ENCODE measurements at places on chromosomes 7 and 10.

DNA sequence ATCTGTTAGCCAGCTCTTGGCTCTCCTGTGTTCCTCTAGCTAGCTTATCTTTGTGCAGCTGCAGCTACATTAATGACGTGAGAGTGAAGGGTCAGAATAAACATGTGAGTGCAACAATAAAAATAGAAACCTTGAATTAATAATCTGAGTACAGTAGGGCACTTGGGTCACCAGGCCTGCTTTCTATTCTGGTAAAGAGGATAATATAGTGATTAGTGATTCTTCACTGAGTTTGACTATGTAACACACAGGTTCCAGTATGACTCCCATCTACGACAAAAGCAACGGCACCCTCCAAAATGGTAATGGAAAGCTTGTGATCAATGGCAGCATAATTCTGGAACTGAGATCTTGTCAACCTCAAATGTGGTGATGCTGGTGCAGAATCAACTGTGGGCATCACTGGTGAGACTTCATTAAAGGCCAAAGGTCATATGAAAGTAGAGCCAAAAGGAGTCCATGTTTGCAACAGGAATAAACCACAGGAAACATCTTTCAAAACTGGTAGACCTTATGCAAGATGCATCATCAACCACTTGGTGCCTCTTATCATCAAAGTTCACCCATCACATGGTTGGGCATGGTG, 77.6 kb downstream of the NRBF2 start:
- DNase-seq = no peak

GRCh38 chr10:94397549-94398370, 4.6 kb upstream of the TBC1D12 start:
- DNase-seq = no peak

DNA sequence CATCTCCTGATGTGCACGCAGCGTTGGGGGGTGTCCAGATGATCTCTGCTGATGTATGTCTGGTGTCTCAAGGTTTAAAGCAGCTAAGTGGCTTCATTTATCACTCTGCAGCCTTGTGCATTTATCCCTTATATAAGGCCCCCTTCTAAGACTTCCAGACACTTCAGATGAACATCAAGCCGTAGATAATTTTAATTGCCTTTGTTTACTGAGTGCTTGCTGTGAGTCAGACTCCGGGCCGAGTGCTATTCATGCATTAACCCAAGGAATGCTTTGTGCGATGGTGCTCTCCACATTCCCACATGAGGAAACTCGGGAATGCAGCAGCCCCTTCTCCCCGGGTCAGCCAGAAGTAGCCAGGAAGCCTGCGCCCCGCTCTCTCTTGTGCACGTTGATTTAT, 328.6 kb upstream of the COBL start:
- no peak for DNase-seq

DNA sequence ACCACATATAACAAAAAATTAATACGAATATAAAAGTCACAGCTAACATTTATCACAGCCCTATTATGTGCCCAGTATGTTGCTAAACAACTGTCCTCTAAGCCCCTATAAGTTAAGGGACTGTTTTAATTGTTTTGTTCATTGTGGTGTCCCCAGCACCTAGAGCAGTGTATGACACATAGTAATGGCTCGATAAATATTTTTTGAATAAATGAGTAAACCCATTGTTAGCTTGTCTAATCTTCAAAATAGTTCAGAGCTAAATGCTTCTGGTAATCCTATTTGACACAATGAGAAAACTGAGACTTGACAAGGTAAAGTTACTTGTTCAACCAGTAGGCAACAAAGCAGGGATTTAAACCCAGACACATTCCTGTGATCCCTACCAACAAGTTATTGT, 78.4 kb upstream of the NEUROD6 start:
- no peak for DNase-seq

DNA sequence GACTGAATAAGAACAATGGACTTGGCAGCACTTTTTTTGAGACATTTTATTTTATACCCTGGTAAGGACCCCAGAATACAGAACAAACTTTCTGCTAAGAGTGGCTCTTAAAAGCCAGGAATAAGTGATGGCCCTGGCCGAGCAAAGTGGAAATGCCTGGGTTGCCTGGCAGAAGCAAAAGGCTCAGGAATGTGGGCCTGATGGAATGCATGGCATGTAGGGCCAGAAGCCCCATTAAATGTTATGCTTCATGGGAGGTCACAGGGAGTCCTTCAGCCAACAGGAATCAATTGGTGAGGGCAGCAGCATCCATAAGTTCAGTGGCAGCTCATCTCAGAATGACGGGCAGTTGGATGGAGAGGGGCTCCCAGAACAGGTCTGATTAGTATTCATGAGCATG, 301.5 kb upstream of the CACNA2D1 start:
- DNase-seq = no peak

- DNase-seq = no peak
Observed at GRCh38 chr7:155203059-155203881, 94.4 kb upstream of the INSIG1 start.

- no peak for DNase-seq
Observed at GRCh38 chr7:76086070-76086469, 38.2 kb downstream of the MDH2 start.

GRCh38 chr10:129880191-129880870, 83.7 kb downstream of the EBF3 start:
- no peak for DNase-seq

GRCh38 chr7:92682330-92682729, 92.1 kb upstream of the FAM133B start:
- DNase-seq = no peak

GRCh38 chr10:106559442-106559841, 605.1 kb downstream of the SORCS1 start:
- DNase-seq = no peak

- no peak for DNase-seq
Observed at GRCh38 chr7:158497627-158498026, 90.0 kb downstream of the PTPRN2 start.

- no peak for DNase-seq
Observed at GRCh38 chr7:77958436-77958835, 159.9 kb downstream of the PHTF2 start.

DNA sequence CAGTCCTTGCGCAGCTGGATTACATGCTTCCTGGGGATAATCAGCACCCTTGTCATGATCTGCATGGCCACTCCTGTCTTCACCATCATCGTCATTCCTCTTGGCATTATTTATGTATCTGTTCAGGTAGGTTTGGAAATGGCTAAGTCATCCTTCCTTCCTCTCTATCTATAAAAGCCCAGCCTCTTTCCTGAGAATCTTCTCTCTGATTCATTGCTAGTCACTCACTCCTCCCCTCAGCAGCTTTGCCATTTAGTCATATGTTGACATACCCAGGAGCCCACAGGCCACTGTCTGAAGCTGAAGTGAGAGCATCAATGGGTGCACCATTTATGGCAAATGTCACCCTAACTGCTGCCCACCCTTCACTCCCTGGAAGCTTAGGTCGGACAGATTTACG, 52.0 kb downstream of the ABCC2 start:
- no peak for DNase-seq

DNA sequence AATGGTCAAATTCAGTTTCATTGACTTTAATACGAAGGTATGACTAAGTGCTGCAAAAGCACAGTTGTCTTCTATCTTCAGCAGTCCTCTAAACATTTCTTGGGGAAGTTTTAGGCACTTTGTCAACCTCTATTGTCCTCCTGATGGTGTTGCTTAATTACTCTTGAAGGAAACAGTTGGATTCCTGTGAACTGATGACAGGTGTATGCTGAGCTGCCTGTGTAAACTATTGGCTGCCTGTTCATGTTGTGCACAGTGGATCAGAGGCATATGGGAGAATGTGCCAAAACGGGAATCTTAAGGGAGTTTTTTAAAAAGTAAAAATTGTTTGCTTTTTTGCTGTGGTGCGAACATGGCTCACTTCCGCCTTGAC, 221.0 kb downstream of the AUTS2 start:
- DNase-seq = no peak

DNA sequence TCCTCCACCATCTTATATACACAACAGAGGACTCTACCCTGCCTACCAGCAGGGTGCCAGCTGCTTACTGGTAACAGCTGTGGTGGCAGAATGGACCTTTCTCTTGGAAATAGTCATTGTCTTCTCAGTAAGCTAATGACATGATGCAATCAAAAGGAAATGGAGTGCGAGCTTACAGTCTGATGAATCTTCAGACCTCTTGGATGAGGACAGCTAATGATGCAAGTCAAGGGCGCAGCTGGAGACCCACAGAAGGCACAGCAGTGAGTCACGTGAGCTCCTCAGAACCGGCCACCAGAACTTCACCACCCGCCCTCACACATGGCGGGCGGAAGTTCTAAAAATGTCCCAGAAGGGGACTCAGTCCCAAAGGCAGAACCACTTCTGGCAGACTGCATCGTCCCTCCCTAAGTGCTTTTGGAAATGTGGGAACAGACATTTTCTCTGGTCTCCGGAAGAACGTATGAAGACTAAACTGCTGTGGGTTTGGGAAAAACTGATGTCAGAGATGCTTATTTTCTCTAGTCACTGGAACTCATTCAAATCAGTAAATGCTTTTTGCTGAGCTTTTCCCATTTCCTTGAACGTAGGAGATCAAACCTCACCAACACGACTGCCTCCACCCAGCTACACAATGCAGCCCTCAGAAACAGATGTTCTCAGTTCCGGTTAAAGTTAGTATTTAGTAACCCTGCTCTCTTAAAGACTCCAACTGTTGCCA, 96.4 kb downstream of the FAS start:
- DNase-seq = no peak

- no peak for DNase-seq
Observed at GRCh38 chr7:35316549-35316948, 62.6 kb upstream of the TBX20 start.

Data from T-helper 1 cell (primary cell).